Activated T-cell treated with anti-CD3 and anti-CD28 coated beads, Interleukin-2, amount 50 U/mL, for 1 hour (primary cell): ENCODE measurements at places on chromosomes 5 and 9.

GRCh38 chr9:137431416-137431931 lies 8.3 kb downstream of the NOXA1 start:
- no peak for DNase-seq

DNA sequence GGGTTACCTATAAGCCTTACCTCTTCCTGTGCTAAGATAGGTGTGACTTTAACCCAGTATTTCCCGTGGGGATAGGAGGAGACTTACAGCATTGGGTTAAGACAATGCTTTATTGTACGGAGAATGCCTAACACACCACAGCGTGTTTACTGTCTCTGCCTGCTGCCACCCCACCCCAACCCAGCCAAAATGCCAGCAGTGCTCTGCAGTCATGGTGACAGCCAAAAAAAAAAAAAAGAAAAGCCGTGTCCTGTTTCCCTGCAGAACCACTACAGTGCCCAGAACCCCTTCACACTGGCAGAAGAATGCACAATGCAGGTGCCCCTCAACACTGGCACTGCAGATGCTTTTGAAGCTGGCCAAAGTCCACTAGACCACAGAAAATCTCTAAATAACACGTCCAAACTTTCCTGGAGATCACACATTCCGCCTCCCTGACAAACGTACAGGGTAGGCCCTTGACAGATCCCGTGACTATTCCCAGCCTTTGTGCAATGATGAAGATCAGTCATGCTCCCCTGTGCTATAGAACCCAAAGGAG lies 102.2 kb downstream of the SERINC5 start:
- no peak for DNase-seq

- no peak for DNase-seq
These were observed 47.1 kb downstream of the COL27A1 start for GRCh38 chr9:114202396-114202795.

DNA sequence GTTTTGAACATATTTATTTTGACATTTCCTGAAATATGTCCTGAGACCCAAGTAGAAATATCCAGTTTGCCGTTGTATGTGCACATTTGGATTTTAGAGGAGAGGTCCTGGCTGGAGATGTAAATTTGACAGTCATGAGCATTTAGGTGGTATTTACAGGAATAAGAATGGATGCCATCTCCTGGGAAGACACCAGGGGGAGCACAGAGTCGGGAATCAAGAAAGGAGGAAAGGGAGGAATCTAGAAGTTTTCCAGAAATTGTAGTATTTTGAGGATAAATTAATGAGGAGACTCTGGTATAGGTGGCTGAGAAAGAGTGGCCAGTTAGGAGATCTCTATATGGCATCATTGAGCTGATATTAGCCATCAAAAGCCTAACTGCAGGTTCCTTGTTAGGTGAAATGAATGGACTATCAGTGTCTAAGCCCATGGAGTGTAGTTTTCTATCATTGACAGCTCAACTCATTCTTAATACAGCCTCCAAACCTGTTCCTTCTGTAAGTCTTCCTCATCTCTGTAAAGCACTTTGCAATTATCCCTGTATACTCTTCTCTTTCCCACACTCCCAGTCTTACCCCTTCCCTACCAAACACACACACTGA lies 7.2 kb downstream of the GAPT start:
- DNase-seq = no peak

GRCh38 chr5:127950707-127951391 lies 132.7 kb upstream of the SLC12A2 start:
- DNase-seq = no peak

- no peak for DNase-seq
These were observed 38.6 kb downstream of the CRB2 start for GRCh38 chr9:123394291-123395235.

DNA sequence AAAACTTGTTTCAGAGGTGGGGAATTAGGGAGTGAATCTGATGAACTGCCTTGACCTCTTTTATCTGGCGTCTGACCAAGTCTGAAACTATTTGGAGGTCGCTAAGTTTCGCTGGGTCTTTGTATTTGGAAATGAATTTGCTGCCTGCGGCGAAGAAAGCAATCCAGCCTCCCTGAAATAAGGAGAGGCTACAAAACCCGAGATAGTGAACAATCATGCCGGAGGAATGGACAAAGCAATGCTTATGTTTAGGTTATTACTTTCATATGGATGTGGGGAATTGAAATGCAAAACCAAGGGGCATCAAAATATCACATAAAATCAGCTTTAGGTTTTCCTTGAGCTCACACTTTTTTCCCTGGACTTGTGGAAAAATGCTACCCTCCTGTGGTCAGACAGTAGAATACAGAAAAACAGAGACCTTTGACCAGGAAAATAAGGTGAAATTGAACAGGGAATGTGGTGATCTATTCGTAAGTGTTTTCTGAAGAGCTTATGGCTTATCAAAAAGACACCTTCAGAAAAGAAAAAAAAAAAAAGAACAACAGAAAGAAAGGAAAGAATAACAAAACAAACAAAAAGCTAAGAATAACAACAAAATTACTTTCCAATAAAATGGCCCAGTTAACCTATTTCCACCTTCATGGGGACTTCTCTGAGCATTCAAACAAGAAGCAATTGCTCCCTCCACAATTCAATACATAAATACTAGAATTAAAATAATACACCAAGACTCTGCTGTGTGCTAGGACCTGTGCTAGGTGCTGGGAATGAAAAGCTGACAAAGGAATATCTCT lies 68.6 kb upstream of the DPYSL3 start:
- no peak for DNase-seq

GRCh38 chr5:171978519-171978918 lies 27.9 kb downstream of the FBXW11 start:
- no peak for DNase-seq

DNA sequence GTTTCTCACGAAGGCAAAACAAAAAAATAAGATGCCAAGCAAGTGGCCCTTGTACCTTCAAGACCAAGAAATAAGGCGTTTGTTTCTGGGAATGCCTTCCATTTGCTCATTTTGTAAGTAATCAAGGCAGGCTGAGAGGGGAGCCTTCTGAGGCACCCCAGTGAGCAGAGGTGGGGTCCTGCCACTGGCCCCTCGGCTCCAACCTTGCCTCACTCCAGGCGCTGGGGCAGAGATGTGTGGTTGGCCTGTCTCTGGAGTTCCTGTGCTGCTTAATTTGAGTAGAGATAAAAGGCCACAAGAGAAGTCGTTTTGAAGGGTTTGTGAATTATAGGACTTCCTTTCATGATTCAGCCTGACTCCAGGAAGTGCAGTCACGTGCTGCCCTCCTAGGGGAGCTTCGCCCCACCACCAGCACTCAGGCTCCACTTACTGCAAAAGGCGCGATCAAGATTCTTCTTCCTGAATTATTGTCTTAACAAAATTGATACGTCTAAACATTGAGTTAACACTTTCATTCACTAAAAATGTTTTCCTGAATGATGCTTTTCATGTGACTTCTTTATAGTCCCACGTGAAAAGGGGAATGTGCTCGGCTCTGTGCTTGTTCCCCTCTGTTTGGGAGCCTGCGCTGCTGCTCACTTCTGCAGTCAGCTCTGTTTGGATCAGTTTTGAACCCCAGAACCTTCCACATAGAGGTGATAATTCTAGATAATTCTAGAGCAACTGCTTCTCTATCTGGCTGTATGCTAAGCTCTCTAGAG lies 13.7 kb downstream of the SYK start:
- DNase-seq = no peak
